H7 (cell line): ENCODE measurements at places on chromosomes 6 and 20. TPM values are rescaled to one million over a fixed set of nuclear protein-coding genes. Genes with fewer than 3 reads are reported as not detected.

Gene PACSIN1
- 3.4 and 4.9 TPM in 2 replicates for total RNA-seq

Gene CST2
- total RNA-seq = not detected in 2 replicates

Gene ANKRD6
- 6.2 and 10.5 TPM in 2 replicates for total RNA-seq

Gene LBP
- total RNA-seq = 0.21 and 0.33 TPM in 2 replicates

Gene LAMA5
- 61.0 and 90.8 TPM in 2 replicates for total RNA-seq
